ENCODE measurements at places on chromosomes 11 and 22. TPM values are rescaled to one million over a fixed set of nuclear protein-coding genes. Genes with fewer than 3 reads are reported as not detected.

DNA sequence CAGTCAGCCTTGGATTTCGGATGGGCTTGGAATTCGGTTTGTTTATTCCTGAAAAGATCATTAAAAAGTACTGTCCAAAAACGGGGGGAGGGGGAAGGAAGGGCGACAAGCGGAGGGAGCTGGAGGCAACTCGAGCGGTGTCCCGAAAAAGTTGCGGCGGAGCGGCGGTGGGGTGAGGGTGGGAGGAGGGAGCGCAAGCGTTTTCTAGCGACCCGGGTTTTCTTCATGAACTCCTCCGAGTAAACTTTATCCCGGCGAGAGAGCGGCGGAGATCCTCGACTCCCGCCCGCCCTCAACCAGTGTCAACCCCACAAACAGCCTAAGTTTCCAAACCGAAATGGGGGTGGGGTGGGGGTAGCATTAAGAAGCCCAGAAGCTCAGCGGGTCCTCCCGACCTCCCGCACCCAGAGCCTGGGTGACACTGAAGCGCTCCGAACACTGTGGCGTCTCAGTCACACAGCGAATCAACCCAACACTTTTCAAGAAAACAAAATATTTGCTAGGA is 133.0 kb upstream of the C11orf58 start:
- no peak for DNase-seq

- DNase-seq, result peak; percentile 51
Observed at GRCh38 chr22:37012262-37012904, 6.9 kb downstream of the TST start.

DNA sequence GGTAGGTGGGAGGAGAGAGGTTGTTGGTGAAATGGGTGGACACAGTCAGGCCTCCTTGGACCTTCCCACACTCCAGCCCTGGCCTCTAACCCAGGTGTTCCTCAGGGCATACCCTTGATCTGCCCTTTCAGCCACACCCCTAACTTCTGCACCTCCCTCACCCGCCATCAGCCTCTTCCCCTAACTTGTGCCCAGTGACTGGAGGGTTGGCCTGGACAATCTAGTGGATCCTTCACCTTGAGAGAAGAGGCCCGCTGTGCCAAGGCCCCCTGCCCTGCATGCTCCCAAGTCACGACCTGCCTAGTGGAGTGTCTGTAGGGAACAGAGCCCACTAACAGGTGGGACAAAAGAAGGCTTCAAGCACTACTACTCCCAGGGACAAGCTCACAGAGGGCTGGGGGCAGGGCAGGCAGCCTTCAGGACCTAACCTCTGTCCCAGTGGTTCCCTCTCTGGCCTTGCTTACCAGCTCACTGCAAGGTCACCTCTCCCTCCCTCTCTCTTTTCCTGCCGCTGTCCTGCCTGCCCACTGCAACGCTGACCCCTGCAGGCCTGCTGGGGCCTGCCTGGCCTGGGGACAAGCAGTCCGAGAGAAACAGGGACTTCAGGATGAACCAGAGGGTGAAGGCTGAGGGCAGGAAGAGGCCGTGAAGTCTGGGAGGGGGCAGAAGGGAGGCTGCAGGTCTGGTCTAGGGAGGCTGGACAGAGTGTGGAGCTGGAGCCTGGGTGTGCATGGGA is 3.3 kb downstream of the SYT7 start:
- peak; percentile 47 for DNase-seq

DNA sequence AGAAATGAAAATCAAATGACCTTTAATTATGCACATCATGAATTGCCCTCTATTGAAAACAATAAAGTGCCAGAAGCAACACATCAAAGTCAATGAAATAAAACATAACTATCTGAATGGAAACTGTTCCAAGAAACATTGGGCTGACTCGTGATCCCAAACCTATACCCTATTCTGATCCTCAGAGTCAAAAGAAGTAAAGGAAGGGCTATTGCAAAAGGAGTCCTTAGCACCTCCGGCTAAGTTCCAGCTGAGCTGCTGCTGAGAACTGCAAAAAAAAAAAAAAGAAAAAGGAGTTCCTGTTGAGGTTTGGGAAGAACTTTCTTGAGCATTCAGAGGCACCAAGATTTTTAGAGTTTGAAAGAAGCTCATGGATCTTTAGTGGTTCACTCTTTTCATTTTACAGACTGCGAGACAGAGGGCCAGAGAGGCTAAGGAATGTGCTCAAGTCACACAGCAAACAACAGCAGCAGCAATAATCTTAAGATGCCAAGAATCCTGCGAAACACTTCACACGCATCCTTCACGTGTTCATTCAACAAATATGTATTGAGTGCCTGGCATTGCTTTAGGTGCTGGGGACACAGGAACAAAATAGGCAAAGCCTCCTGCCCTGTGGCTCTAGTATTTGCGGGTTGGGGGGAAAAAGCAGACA is 841 bp upstream of the TMPRSS13 start:
- DNase-seq, result no peak

DNA sequence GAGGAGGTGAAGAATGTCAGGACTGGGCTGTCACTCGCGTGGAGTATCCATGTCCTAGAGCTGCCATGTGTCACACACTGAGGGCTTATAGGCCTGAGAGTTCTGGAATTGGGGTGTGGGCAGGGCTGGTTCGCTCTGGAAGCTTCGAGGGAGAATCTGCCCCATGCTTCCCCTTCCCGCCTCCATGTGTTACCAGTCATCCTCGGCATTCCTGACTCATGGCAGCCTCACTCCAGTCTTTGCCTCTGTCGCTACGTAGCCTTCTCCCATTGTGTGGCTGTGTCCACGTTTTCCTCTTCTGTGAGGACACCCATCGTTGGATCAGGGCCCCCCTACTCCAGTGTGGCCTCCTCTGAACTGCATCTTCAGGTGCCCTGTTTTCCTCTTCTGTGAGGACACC is 301.2 kb downstream of the TBC1D22A start:
- DNase-seq, result no peak

DNA sequence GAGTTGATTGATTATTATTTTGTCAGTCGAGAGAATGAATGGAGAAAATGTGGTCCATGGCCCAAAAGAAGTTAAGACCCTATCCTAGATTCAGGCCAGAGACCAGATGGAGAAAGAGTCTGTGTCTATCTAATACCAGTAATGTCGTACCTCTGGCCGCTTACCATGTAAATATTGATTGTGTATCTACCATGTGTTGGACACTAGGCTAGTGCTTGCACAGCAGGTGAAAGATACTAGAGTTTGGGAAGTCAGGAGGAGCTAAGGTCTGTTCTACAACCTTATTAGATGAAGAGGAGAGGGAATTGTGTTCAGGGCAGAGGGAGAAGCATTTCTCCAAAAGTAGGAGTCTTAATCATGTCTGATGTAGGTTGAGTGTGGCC is 31.8 kb downstream of the PIK3IP1 start:
- no peak for DNase-seq

- no peak for DNase-seq
Observed at GRCh38 chr11:105027678-105028077, 4.7 kb upstream of the CASP5 start.

DNA sequence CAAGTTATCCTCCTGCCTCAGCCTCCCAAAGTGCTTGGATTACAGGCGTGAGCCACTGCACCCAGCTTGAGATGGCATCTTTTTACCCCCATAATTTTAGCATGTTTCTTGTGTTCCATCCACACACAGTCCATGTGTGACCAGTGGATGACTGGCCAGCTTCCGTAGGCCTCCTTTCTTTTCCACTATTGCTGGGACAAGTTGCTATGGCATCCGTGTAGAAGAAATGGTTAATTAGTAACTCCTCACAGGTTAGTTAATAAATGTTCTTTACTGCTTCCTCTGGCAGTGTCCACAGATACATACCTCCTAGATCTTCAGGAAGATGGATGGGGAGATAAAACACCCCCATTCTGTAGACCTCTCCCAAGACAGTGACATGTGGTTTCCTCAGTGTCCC is 154.3 kb upstream of the RASSF10 start:
- no peak for DNase-seq

DNA sequence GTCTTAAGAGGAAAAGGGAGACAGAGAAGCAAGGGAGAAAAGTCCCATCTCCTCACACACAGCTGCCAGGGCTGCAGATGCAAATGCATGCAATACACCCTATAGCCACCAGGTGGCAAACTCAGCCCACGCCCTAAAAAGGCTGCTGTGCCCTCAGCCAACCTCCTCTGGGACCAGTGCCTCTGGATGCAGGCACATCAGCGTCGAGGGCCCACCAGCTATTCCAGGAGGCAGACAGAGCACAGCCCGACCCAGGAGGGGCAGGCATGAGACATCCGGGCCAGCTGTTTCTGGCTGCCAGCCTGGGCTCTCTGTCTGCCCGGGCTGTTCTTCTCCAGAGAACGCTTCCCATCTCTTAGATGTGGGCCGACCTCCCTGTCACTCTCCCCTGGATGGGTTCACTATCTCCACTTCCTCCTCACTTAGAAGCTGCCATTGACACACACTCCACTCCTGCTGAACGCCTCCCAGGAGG is 39.7 kb downstream of the TPBGL start:
- peak; percentile 58 for DNase-seq

DNA sequence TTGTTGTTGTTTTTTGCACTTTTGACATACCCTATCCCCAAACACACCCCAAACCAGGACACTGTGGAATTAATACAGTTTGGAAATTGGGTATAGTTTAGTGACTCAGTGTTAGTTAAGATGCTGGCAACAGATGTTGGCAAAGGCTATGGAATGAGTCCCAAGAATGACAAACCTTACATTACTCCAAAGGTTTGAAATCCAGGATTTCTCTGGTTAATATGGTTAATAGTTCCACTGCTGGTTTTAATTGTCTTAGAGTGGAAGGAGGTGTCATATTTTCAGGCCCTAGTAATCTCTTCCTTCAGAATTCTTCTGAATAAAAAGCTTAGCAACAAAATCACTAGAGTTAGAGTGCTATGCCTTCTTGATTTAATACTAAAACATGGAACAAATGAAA is 775 bp downstream of the LPXN start:
- DNase-seq, result peak; percentile 11

GRCh38 chr11:47393163-47394049 is 15.0 kb upstream of the SLC39A13 start:
- peak; percentile 59 for DNase-seq

GRCh38 chr22:23095733-23096342 is 25.5 kb downstream of the GNAZ start:
- DNase-seq, result no peak

- DNase-seq, result no peak
Observed at GRCh38 chr11:115005663-115006062, 327.3 kb downstream of the NXPE2 start.

DNA sequence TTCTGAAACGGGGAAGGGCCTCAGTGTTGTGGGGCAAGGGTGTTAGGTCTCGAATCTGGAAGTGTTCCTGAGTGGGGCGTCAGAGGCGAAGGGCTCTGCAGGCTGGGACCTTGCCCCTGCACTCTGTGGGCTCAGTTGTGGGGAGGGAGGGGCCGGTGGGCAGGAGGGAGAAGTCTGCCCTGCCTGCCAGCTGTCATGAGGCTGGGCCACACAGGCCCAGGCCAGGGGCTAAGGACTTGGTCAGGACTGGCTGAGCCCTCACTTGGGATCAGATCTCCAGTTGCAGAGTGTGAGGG is at the start of gene CRACR2B:
TSS of gene CRACR2B (plus strand) at position 23 of the 296 bp plus-strand sequence. CDS start 689 bp downstream, outside the sequence.
- DNase-seq, result no peak

- DNase-seq, result no peak
Observed at GRCh38 chr11:20501252-20501651, 98.2 kb upstream of the SLC6A5 start.

GRCh38 chr11:117919781-117920221 is 9.4 kb downstream of the TMPRSS13 start:
- no peak for DNase-seq

- no peak for DNase-seq
Observed at GRCh38 chr11:72190631-72191071, 1.3 kb upstream of the FOLR1 start.

DNA sequence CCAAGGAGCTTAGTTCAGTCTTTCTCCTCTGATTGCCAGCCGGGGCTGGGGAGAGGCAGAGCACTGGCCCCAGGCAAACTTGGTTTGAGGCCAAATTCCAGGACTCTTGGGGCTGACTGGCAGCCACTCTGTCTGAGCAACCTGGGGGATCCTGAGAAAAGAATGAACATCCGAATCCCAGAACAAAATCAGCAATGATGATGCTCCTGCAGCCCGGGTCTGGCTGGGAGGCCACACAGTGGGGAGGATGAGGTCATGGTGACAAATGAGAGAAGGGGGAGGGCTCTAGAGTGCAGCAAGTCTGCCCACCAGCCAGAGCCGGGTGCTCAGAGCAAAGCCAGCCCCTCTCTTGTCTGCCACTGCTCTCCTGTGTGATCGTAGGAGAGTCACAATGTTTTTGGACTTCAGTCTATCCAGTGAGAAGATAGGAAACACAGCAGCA is 71.8 kb upstream of the PAX6 start:
- peak; percentile 34 for DNase-seq

DNA sequence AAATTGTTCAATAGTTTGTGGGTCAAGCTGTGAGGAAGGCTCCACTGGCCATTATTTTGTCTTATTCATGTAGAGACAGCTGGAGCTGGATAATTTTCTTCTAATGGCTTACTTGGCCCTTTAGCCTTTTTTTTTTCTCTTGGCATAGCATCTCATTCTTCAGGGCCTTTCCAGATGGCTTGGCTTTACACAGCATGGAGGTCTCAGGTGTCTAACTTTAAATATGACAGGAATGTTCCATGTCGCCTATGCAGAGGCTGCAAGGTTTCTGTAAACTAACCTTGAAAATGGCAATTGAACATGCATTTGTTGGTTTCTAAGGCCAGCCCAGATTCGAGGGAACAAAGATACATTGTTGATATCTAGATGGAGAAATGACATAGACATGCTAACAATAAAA is 247.9 kb upstream of the CNTN5 start:
- no peak for DNase-seq

DNA sequence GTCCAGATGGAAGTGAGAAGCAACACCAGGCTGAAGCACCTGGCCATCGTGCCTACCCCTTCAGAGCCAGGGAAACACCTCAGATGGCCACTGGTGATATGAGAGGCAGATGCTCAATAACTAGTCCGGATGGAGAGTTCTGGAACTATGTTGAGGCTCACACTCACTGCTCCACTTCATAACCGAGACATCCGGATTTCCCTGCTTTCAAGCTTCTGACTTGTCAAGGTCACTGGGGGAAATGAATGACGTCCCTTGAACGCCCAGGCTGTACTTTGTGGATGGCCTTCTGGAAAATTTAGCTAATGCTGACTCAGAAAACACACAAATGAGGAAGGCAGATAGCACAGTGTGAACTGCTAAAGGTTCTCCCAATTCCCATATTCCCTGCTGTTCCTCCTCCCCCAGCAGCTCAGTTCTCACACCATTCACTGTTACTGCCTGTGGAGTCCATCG is at the start of gene LYVE1:
TSS of gene LYVE1 (minus strand) at position 180 of the 456 bp plus-strand sequence. CDS start at position 47, 133 bp downstream.
- DNase-seq, result no peak

- DNase-seq, result no peak
Observed at GRCh38 chr11:131814108-131814507, 443.7 kb downstream of the NTM start.

RTN3 gene
- total RNA-seq, result 107 TPM

MUC6 gene
- not detected for total RNA-seq

PATE4 gene
- not detected for total RNA-seq

RIMBP3B gene
- 1.3 TPM for total RNA-seq

BCO2 gene
- 1.1 TPM for total RNA-seq

DBX1 gene
- not detected for total RNA-seq

KCNJ1 gene
- not detected for total RNA-seq

OR4D5 gene
- not detected for total RNA-seq

SLC6A5 gene
- not detected for total RNA-seq

THYN1 gene
- total RNA-seq, result 32.7 TPM

OR6T1 gene
- total RNA-seq, result not detected

GPHA2 gene
- total RNA-seq, result not detected

SUSD2 gene
- 0.20 TPM for total RNA-seq

AMPD3 gene
- total RNA-seq, result 1.6 TPM

HPX gene
- total RNA-seq, result not detected

OTOG gene
- total RNA-seq, result not detected

PARVA gene
- 32.6 TPM for total RNA-seq

DESI1 gene
- 27.6 TPM for total RNA-seq
